ENCODE measurements at places on chromosomes 2 and 18.
A peak's percentile ranks its signal among the peaks of the same experiment; 100 is the strongest.

GRCh38 chr2:57218206-57218605 lies 828.4 kb upstream of the VRK2 start:
- no peak for DNase-seq

GRCh38 chr2:27962006-27962405 lies 71.5 kb downstream of the BABAM2 start:
- no peak for DNase-seq

GRCh38 chr2:144412709-144413108 lies 107.2 kb downstream of the ZEB2 start:
- DNase-seq = no peak

DNA sequence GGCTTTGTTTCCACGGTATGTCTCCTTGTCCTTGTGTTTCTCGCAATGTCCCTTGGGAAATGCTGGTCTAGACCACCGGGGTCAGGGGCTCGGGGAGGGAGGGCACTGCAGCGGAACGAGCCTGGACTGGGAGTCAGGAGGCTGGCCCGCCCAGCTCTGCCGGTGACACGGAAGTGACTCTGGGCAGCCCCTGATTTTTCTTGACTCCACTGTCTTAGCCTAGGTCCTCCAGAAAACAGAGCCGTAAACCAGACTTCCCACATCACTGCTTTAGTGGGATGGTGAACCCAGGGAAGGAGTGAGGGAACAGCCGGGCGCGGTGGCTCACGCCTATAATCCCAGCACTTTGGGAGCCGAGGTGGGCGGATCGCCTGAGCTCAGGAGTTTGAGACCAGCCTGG lies 144.2 kb downstream of the ASB1 start:
- DNase-seq = no peak

GRCh38 chr2:60596411-60596810 lies 43.0 kb upstream of the BCL11A start:
- DNase-seq = no peak

- DNase-seq = no peak
Measured at GRCh38 chr2:173090973-173091660, 15.5 kb downstream of the MAP3K20 start.

DNA sequence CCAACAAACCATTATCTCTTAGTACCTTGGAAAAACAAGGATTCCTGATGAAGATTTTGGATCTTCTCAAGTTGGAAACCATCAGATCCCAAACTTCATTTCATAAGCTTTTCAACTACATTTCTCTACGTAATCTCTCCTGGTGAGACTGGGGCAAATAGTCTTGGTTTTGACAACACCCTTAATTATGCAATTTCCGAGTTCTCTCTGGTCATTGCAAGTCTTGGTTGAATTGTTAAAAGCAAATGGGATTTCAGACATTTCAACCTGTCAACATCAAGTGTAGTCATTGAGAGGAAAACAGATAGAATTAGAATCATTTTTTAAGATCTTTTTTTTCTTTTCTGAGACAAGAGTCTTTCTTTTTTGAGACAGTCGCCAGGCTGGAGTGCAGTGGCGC lies 26.2 kb downstream of the KLF7 start:
- no peak for DNase-seq

- DNase-seq = no peak
Measured at GRCh38 chr18:43160509-43160908, 45.0 kb upstream of the RIT2 start.

GRCh38 chr2:223700221-223700620 lies 98.1 kb upstream of the SCG2 start:
- DNase-seq = no peak

DNA sequence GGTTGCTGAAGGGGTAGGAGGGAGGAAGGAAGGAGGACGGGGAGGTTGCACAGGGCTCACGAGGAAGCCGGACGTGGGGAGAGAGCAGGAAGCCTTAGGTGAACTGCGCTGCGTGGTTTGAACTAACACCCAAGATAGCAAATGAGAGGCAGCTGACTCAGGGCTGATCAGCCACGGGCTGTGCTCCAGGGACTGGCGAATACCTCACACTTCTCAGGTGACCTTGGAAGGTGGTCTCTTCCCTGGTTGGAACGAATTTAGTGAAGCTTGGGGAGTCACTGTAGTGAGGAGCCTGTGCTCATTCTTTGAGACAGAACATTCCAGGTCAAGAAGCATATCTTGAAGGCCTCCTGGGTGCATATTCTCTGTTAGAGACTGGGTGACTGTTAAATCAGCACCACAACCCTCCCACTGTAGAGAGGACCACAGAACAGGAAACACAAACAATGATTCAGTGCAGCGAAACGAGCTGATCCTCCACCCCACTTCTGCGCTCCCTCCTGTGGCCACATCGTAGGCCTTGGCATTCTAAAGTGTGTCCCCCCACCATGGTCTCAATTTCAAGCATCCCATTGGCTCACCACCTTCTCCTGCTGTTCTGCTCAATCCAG lies 33.8 kb downstream of the TOGARAM2 start:
- DNase-seq = no peak

GRCh38 chr2:62142054-62142453 lies 53.9 kb upstream of the B3GNT2 start:
- no peak for DNase-seq

- DNase-seq = no peak
Measured at GRCh38 chr2:1499033-1499795, 86.0 kb downstream of the TPO start.

DNA sequence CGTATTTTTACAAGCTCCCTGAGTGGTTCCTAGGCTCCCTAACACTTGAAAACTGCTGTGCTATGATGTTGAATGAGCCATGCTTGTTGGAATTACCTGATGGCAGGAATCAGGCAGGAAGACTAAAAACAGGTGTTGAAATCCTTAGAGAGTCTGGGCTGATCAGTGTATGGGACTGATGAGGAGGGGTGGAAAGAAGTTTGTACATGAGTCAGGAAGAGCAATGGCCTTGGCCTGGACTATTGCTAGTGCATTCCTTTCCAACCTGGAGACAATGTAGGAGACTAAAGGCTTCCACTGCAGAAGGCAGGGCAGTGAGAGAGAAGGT lies 25.0 kb upstream of the TMBIM1 start:
- no peak for DNase-seq

- no peak for DNase-seq
Measured at GRCh38 chr2:54122171-54122935, 6.9 kb downstream of the ACYP2 start.

DNA sequence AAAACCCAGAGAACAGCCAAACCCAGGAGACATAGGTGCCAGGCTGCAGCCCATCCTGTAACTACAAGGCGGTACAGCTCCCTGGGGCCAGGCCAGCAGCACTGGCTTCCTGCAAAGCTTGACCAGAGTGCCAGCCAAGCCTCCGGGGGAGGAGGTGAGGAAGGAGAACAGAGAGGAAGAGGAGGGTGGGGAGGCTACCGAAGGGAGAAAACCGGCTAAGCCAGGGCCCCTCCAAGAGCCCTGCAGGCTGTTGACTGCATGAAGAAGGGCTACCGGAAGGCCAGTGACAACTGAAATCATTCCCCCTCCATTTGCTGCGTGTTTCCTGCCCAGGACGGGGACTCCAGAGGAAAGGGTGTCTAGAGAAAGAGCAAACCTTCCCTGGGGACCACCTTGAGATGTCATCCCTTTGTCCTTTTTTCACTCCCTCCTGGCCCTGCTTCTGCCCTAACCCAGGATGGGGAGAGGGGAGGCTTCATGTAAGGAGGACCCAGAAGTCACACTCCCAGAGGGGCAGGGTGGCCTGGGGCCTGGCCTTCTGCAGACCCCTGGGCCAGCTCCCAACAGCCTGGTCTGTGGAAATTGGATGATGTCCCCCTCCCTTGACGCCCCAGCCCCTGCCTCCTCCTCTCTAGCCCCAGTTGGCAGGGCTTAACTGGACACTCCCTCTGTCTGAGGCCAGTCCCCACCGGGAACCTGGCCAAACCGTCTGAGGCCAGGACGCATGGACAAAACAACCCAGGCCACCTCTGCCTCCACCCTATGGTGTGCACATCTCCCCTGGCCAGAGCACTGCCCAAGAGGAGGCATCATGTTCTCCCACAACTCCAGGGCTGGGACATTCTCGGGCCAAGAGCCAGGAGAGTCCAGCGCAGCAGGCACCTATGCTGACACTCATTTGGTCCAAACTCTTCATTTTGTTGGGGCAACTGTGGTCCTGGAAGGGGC lies 207.8 kb downstream of the CYP26B1 start:
- no peak for DNase-seq

GRCh38 chr2:233402346-233402745 lies 48.1 kb downstream of the DGKD start:
- DNase-seq = no peak

DNA sequence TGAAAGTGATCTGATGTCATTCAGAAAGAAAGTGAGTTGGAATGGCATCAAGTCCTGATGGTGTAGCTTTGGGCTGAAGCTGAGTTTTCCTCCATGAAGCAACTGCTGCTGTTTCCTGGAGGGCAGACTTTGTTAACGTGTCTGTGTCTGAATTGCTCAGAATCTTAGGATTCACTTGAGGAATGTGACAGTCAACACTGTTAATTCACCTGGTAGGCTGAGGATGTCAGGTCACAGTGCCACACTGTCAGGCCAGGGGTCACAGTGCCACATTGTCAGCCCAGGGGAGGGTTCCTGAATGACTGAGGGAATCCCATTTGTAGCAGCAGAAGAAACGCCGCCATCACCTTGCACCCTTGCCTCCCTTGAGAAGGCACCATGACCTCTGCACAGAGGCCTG lies 39.4 kb downstream of the LYPD6B start:
- DNase-seq = no peak

DNA sequence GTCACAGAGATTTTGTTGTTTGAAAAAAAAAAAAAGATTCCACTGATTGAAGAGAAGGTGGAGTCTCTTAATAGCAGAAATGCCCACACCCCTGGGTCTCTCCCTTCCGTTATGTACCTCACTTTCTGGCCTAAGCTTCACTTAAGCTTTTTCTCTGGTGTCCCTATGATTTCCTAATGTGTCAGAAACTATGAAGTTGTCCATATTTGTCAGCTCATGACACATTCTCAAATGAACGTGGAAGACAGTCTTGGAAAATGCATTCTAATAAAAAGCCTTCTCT lies 5.4 kb upstream of the MALL start:
- DNase-seq = no peak

GRCh38 chr2:118145207-118145606 lies 56.9 kb downstream of the INSIG2 start:
- DNase-seq = no peak

- DNase-seq = no peak
Measured at GRCh38 chr18:55515941-55516710, 71.9 kb downstream of the TCF4 start.

- no peak for DNase-seq
Measured at GRCh38 chr2:39141334-39142271, 20.8 kb upstream of the SOS1 start.

DNA sequence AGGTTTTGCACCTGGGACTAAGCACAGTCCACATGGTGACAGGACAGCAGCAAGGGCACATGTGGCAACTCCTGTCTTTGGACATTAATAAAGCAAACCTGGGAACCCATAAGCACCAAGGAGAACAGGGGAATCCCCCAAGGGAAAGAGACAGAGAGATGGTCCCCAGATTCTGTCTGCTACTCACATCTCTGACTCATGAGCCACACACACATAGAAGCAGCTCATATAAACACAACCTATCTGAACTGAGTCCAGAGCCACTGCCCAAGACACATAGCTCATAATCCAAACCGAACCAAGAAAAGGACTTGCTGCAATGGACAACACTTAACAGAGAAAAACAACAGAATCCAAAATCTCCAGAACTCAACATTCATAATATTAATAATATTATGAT lies 82.5 kb downstream of the OSBPL1A start:
- no peak for DNase-seq

- DNase-seq = no peak
Measured at GRCh38 chr2:3082705-3083104, 294.9 kb downstream of the EIPR1 start.

DNA sequence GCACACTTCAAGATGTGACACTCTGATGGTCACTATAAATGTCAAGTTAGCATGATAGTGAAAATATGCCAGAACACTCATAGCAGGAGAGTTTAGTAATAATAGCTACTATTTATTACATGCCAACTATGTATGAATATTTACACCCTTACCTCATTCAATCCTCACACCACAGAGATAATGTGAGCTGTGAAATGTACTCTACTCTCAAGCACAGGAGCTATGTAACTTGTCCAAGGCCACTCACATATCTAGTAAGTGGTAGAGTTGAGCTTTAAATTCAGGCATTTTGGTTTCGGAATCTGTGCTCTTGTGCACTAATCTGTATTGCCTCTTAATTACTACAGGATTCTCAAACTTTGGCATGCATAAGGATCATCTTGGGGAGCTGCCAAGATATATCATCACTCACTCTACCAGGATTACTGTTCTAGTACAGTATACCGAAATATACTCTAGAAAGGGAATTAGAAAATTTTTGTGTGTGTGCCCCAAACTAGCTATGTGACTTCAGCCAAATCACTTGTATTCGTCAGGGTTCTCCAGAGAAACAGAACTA lies 154.3 kb downstream of the PLCL1 start:
- no peak for DNase-seq

GRCh38 chr18:24118750-24119577 lies 19.9 kb upstream of the CABYR start:
- DNase-seq = peak; percentile 43

GRCh38 chr2:168519534-168520308 lies 63.6 kb downstream of the CERS6 start:
- no peak for DNase-seq

GRCh38 chr2:119352357-119352756 lies 14.3 kb downstream of the C2orf76 start:
- DNase-seq = peak; percentile 39

- DNase-seq = no peak
Measured at GRCh38 chr2:226308986-226309385, 490.6 kb downstream of the IRS1 start.

GRCh38 chr2:24359129-24360049 lies 947 bp downstream of the ITSN2 start:
- no peak for DNase-seq

- DNase-seq = no peak
Measured at GRCh38 chr2:85954590-85955458, 66.0 kb upstream of the ST3GAL5 start.

DNA sequence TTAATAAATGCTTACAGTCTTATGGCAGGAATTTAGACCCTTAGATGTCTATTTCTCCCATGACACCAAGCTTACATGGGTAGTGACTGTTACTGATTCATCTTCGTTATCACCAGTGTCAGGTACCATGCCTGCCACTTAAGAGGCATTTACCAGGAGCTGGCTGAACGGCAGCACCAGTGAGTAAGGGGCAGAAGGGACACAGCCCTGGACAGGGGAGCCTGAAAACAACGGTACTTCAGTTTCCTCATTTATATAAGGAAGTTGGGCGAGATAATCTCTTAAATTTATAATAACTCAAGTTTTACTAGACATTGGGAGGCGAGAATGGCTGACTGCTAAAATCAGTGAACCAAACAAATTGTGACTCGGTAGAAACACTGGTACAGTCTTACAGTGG lies 1.2 kb downstream of the COA5 start:
- no peak for DNase-seq

- DNase-seq = no peak
Measured at GRCh38 chr2:2851806-2852777, 521.0 kb upstream of the MYT1L start.

GRCh38 chr18:79366177-79367094 lies 29.3 kb upstream of the NFATC1 start:
- DNase-seq = no peak

Measured in GM18507 (cell line).